Prostate gland (tissue), 2 donors: ENCODE measurements at places on chromosomes 3 and 15. TPM values are rescaled to one million over a fixed set of nuclear protein-coding genes. Genes with fewer than 3 reads are reported as not detected.

B3GALNT1 gene
- total RNA-seq: 13.2 TPM

ZPLD1 gene
- total RNA-seq: not detected

GPR149 gene
- 0.09 TPM for total RNA-seq

ACKR2 gene
- 1.9 TPM for total RNA-seq

REC114 gene
- total RNA-seq: not detected

MKRN3 gene
- total RNA-seq: not detected

LMAN1L gene
- total RNA-seq: 219 TPM

ALDH1A3 gene
- total RNA-seq: 347 TPM

AP3B2 gene
- total RNA-seq: 9.3 TPM

CYP1A1 gene
- 6.9 TPM for total RNA-seq

DNA sequence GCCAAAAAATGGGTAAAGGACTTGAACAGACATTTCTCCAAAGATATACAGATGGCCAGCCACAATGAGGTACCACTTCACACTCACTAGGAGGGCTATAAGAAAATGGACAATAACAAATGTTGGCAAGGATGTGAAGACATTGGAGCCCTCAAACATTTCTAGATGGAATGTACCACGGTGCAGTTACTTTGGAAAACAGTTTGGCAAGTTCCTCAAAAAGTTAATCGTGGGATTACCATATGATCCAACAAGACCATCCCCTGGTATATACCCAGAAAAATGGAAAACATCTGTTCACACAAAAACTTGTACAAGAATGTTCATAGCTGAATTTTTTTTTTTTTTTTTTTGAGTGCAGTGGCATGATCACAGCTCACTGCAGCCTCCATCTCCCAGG is 15.9 kb upstream of the HRH1 start:
- no peak for DNase-seq

GRCh38 chr15:33445984-33446383 is 135.2 kb downstream of the RYR3 start:
- DNase-seq: no peak

- no peak for DNase-seq
Measured at GRCh38 chr3:156702367-156702766, 28.0 kb downstream of the TIPARP start.

DNA sequence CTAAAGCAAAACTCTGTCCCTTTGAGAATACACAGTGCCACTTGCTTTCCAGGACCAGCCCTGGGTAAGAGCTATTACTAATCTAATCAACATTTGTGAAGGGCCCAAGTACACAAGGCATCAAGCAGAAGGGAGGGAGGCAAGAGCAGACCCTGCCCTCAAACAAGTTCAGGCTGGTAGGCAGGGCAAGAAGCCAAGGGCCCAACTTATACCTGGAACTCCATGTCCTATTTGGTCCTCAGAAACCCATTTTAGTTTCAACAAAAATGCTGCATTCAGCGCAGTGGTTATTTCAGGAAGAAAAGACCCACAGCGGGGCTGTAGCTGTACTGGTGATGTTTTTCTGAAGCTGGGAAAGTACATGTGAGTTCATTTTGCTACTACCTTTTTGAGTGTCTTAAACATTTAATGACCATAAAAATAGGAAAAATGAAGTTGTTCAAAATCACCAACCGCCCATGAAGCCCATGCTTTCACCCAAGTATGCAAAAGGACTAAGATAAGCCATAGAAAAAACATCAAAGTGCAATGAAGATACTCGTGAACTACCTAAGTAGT is 2.8 kb downstream of the RPS17 start:
- DNase-seq: no peak

DNA sequence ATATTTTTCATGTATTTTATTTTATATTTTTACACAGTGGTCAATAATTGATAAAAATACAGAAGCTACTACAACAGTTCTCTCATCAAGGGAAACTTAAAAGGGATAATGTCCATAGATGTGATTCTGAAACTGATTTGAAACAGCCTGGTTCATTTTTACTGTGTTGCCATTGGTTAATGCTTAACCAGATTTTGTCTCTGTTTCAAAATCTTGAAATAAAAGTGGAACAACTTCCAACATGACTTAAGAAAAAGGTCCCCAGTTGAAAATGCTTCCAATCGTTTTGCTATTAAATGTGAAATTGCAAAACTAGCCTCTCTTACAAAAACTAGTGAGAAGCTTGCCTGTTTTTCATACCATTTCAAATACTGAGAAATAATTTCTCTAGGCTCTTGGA is 240.7 kb downstream of the LPP start:
- no peak for DNase-seq

DNA sequence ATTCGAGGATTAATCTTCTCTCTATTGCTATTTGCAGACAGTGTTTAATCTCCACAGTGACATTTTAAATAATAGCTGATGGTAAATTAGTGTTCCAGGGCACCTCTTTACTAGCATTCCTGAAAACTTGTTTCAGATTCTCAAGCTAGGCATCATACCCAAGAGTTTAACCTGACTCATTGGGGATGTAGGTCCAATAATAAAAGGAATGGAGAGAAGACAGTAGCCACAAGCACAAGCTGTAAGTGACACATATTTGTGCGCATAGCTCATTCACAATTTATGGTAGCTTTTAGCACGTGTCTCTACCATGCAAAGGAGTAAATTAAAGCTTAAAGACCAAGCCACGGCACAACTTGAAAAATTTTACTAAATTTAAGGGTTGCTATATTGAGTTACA is 171.3 kb upstream of the FAM3D start:
- DNase-seq: no peak

DNA sequence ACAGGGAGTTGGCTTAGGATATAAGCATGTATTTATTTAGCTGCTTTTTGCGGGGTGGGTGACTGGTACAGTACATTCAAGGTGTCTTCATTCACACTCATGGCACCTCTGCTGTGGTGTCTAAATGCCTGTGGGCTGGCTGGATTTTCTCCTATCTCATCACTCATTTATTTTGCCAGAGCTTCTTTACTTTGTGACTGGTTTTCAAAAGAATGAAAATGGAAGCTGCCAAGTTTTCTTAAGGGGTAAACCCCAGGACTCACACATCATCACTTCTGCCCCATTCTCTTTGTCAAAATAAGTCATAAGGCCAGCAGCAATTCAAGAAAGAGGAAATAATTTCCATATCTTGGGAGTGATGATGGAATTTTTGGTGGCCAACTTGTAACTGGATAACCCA is 493.4 kb upstream of the ALCAM start:
- no peak for DNase-seq

- DNase-seq: peak; percentile 61
Measured at GRCh38 chr3:52339612-52340011, 23.5 kb downstream of the DNAH1 start.

GRCh38 chr3:12870942-12871341 is 29.6 kb upstream of the RPL32 start:
- DNase-seq: no peak

GRCh38 chr15:70111203-70112073 is 13.7 kb upstream of the TLE3 start:
- DNase-seq: peak; percentile 75

GRCh38 chr3:111595232-111595631 is at the start of gene ZBED2:
Gene ZBED2, minus strand, starts transcription at chr3:111595346. Its CDS starts 1,145 bp downstream, at chr3:111594201.
- DNase-seq: no peak

DNA sequence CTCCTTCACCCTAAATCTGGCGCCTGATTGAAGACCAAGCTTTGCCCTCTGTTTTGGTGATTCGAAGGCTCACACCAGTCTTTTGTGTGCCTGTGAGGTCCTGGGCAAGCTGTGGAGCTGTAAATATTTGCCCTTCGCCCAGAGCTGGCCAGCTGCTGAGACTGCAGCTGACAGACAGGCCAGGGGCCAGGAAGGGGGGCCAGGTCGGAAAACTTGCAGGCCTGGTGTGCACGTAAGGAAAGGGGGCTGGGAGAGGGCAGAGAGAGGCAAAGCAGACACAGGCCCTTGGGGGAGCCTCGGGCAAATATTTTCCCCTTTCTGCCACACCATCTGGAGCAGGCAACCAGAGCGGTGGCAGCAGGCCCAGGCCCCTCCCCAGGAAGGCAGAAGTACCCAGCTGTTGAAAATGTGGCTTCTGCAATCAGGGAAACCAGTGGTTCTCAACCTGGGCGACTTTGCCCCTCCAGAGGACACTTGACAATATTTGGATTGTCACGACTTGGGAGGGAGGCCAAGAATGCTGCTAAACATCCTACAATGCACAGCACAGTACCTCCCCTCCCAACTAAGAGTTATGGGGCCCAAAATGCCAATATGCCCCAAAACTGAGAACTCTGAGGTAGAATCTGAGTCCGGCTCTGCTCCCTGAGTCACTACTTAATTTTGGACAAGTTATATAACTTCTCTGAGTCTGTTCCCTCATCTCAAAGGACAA is 2.5 kb downstream of the PDZRN3 start:
- peak; percentile 85 for DNase-seq

GRCh38 chr15:97761110-97761509 is 199.4 kb upstream of the ARRDC4 start:
- DNase-seq: no peak

GRCh38 chr15:59680870-59681269 is 8.2 kb downstream of the BNIP2 start:
- DNase-seq: no peak

GRCh38 chr3:53170325-53171063 is 9.5 kb downstream of the PRKCD start:
- DNase-seq: no peak

- DNase-seq: no peak
Measured at GRCh38 chr3:79253271-79253670, 514.5 kb downstream of the ROBO1 start.

DNA sequence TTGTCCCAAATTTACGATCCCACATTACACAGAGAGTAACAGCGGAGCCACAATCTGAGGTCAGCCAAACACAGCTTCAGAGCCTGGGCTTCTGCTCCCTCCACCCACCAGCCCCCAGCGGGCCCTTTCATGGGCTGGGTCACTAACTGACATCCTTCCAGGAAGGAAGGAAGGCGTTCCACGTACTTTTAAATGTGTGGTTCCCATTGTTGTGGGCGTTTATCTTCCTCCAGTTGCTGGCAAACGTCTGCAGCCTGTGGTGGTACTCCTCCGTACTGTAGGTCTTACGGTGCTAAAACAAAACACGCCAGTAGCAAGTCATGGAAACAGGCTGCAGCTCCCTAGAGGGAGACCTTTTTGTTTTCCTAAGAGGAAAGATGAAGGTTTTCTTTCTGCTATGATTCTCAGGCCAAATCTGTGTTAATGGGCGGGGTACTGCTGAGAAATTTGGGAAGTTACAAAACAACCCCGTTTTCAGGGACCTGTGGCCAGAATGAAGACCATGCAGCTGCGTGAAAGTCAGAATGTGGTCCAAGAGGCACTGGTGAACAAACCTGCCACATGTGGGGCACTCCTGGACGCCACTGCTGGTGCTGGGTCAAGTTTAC is 7.6 kb downstream of the CTSH start:
- no peak for DNase-seq

DNA sequence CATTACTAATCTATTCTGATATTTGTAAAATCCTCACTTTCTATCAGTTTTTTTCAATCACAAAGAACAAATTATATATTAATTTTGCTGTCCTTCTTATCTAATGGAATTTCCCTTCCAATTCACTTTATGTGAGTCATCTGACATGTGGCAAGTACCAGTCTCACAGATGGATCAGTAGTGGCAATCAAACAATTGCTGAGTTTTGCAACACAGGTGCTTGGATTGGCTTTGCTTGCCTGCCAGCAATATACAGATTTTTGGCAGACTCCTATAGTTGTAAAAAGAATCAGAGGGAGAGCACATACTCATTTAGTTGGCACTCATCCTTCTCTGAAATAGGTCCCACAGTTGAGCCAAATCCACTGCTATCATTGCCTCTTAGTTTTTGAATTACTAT is 83.7 kb downstream of the BCHE start:
- DNase-seq: peak; percentile 41

GRCh38 chr3:129827765-129828164 is 65.7 kb downstream of the TMCC1 start:
- DNase-seq: no peak

DNA sequence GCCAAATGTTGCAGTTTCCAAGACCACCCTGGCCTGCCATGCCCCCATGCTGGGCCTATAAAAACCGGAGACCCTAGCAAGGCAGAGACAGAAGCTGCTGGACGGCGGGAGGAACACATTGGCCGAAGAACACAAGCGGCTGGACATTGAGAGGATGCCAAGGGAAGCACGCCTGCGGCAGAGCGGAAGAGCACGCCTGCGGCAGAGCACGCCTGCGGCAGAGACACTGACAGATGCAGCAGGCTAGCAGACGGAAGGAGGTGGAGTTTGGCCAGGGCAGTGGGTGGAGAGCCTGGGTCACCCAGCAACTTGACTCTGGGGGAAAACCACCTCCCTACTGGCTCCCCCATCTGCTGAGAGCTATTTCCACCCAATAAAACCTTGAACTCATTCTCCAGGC is 322.3 kb upstream of the TBL1XR1 start:
- no peak for DNase-seq

GRCh38 chr3:195895078-195895860 is 13.1 kb downstream of the TNK2 start:
- no peak for DNase-seq

- DNase-seq: no peak
Measured at GRCh38 chr3:38689346-38689745, 39.9 kb upstream of the SCN5A start.

GRCh38 chr15:31214864-31215489 is 111.7 kb upstream of the KLF13 start:
- peak; percentile 80 for DNase-seq

DNA sequence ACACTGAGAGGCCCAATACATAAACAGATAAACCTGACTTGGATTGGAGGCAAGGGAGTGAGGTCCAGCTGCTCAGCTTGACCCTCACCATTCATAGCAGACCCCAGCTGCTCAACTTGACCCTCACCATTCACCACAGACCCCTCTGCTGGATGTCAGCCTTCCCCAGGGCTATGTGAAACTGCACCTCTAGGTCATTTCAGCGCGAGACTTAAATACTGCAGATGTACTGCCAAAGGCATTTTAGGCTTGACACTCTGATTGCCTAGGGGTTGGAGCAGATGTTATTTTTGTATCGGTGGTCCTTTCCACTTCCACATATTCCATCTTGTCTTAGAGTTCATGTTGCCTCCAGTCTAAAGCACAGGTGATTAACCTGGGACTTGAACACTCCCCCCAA is 41.5 kb upstream of the FAM98B start:
- DNase-seq: no peak

GRCh38 chr3:70973558-70973957 is 610.0 kb downstream of the FOXP1 start:
- DNase-seq: no peak

DNA sequence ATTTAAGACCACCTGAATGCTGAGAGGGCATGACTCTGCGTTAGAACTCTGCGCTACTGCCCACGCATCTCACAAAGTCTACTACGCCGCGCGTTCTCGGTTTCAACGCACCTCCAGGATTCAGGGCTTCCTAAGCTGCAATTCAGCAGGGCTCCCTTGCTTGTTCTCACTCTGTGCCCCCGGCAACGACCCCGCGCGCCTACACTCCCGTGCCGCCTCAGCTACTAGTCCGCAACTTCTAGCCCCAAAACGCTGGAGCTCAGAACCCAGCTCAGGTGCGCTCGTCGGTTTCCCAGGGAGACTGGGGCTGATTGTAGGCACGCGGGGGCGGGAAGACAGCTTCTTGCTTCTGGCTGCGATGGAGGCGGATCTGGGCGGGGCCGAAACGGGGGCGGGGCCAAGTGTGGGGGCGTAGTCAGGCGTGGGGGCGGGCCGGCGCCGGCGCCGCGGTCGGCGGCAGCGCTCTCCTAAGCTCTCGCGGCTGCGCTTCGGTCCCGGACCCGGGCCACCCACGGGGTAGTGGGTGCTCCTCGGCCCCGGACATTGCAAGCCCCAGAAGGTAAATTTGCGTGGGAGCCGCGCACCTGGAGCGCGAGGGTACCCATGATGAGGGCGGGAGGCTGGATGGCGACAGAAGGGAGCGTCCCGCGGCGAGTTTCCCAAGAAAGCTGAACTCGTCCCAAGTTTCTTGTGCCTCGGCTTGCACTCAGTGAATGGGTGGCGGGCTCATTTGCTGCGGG is at the start of gene ARHGEF26:
Gene ARHGEF26 (plus strand): TSS at position 430 of the 740 bp plus-strand sequence. CDS start 603 bp downstream, outside the sequence.
- peak; percentile 92 for DNase-seq

GRCh38 chr3:114406286-114406685 is 112.5 kb downstream of the TIGIT start:
- no peak for DNase-seq
